ENCODE measurements at places on chromosomes 5 and 9.
A peak's percentile ranks its signal among the peaks of the same experiment; 100 is the strongest.

DNA sequence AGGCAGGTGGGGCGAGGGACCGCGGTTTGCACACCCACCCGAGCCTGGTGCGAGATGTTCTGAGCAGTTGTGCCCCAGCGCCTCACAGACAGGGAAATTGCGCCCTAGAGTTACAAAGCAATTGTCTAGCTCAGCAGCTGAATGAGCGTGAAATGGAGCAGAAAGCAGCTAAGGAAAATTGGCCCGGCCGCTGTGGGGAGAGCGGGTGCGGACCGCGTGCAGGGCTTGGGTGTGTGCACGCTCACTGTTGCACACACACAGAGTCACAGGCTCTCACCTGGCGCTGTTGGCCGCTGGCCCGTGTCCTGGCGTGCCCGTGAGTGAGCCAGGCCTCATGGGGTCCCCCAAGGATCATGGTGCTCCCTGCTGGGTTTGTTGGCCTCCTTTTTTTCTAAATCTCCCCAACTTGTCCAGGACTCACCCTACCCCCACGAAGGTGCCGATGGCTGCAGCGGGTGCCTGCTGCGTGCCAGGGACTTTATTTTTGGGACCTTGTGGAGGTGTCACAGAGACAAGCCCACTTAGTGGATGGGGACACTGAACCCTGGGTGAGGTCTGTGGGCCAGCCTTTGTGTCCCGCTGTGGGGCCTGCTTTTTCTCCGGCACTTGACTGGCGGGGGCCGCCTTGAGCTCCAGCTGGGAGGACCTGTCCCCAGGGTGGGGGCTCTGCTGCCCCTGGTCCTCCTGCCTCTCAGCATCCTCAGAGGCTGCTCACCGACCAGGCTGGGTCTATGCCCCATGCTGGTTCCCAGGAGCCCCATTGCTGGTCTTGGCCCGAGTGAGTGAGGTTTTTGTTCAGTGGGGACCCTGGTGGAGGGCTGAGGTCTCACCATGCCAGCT, 5.2 kb downstream of the RXRA start:
- peaks cover 43% of the 10 kb centered on the region for H3K4me1 ChIP-seq
- no peak for DNase-seq
- H3K27me3 ChIP-seq: no peaks in the 10 kb centered on the region
- H3K27ac ChIP-seq: no peak overlapping the region
- H3K4me3 ChIP-seq: no peak overlapping the region
- H3K36me3 ChIP-seq: peaks cover 13% of the 10 kb centered on the region

GRCh38 chr9:38043931-38044623, 24.9 kb downstream of the SHB start:
- DNase-seq: no peak
- no peaks in the 10 kb centered on the region for H3K36me3 ChIP-seq
- H3K4me1 ChIP-seq: peaks cover 46% of the 10 kb centered on the region
- no peaks in the 10 kb centered on the region for H3K27me3 ChIP-seq
- H3K27ac ChIP-seq: no peak overlapping the region
- no peak overlapping the region for H3K4me3 ChIP-seq

GRCh38 chr9:9615086-9615485, 997.7 kb downstream of the PTPRD start:
- H3K36me3 ChIP-seq: no peaks in the 10 kb centered on the region
- H3K27ac ChIP-seq: no peak overlapping the region
- H3K4me1 ChIP-seq: no peaks in the 10 kb centered on the region
- DNase-seq: no peak

GRCh38 chr5:132639706-132640130, 18.3 kb upstream of the IL13 start:
- no peaks in the 10 kb centered on the region for H3K4me1 ChIP-seq
- H3K27me3 ChIP-seq: no peaks in the 10 kb centered on the region
- no peak overlapping the region for H3K4me3 ChIP-seq
- DNase-seq: no peak
- no peak overlapping the region for H3K27ac ChIP-seq

GRCh38 chr5:61298580-61298979, 33.5 kb upstream of the ZSWIM6 start:
- peak; percentile 57 for DNase-seq
- H3K4me1 ChIP-seq: peaks cover 38% of the 10 kb centered on the region
- H3K36me3 ChIP-seq: no peaks in the 10 kb centered on the region
- H3K27ac ChIP-seq: peak overlapping the region; percentile 0

GRCh38 chr5:92468295-92468694, 1085.2 kb upstream of the ARRDC3 start:
- no peak overlapping the region for H3K27ac ChIP-seq
- no peaks in the 10 kb centered on the region for H3K27me3 ChIP-seq
- no peaks in the 10 kb centered on the region for H3K4me1 ChIP-seq

DNA sequence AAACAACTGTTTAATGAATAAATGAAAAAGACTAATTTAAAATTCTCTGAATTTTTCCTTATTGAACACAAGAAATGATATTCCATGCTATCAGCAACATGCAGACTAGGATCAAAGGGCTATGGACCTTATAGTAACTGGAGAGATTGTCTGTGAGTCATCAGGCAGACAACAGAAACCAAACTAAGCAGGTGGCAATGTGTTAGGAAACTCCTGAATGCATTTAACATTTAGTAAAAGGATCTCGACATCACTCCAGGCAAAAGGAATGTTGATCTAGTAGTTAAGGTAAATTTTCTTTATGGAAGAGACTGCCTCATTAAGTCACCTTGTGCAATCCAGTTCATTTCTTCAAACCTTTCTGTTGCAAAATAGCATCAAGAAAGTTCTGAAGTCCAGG, 58.4 kb downstream of the ARL15 start:
- H3K27me3 ChIP-seq: no peaks in the 10 kb centered on the region
- H3K4me3 ChIP-seq: no peak overlapping the region
- DNase-seq: peak; percentile 61
- H3K4me1 ChIP-seq: no peaks in the 10 kb centered on the region

- no peaks in the 10 kb centered on the region for H3K27me3 ChIP-seq
- no peaks in the 10 kb centered on the region for H3K36me3 ChIP-seq
- H3K4me3 ChIP-seq: no peak overlapping the region
- peaks cover 11% of the 10 kb centered on the region for H3K4me1 ChIP-seq
- H3K27ac ChIP-seq: no peak overlapping the region
Measured at GRCh38 chr9:98912450-98912849, 31.3 kb upstream of the COL15A1 start.

DNA sequence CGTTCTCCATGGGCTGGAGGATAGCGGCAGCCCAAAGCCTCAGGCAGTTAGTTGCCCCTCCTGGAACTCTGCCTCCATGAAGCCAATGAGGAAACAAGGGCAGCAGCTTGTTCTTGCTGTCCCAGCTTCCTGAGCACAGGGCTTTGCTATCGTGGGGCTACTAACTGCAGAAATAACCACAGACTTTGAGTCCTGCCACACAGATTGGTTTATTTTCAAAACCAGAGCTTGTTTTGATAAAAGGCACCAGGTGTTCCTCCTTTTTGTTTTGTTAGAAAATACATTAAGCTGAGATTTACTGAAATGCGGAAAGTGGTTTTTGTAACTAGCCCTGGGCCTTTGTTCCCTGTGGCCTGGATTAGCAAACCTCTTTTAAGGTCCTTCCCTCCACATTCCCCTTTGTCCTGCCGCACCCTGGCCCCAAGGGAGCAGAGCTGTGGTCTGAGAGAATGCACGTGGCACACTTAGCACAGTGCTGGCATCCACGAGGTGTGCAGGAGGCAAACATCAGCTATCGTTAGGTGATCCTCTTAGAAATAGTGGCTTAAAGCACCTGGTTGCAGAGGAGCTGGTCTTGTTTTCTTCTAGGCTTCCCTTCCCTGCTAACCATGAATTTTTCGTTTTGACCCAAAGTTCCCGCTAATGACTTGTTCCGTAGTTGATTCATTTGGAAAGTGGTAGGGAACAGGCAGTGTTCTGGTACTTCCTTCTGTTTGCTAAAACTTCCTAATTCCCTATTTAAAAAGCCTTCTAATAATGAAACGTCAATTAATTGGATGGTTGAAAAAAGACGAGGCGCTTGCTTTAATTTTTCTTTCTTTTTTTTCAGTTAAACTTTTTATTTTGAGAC, 21.5 kb downstream of the MVB12B start:
- H3K27ac ChIP-seq: peak overlapping the region; percentile 59
- H3K27me3 ChIP-seq: no peaks in the 10 kb centered on the region
- no peak for DNase-seq
- no peak overlapping the region for H3K4me3 ChIP-seq

- DNase-seq: no peak
- no peak overlapping the region for H3K27ac ChIP-seq
- no peaks in the 10 kb centered on the region for H3K36me3 ChIP-seq
- H3K27me3 ChIP-seq: peaks cover 28% of the 10 kb centered on the region
Measured at GRCh38 chr9:23287390-23287789, 538.6 kb downstream of the ELAVL2 start.

DNA sequence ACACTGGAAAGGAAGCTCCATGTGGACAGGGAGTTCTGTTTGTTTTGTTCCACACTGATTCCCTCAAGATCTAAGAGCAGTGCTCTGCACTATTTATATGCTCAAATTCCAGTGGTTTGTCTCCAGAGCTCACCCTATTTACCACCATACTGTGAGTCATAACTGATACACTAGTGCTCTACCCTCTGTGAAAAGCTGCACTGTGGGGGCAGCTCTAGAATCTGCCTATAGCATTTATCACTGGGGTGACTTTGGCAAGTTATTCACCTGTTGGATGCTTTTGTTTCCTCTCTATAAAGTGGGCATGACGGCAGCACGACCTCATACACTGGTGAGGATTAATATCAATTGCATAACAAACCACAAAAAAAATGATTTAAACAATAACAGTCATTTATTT, 307.8 kb downstream of the NR2F1-AS1 start:
- no peaks in the 10 kb centered on the region for H3K27me3 ChIP-seq
- peaks cover 8% of the 10 kb centered on the region for H3K4me1 ChIP-seq
- peak; percentile 51 for DNase-seq
- no peaks in the 10 kb centered on the region for H3K36me3 ChIP-seq
- H3K27ac ChIP-seq: no peak overlapping the region
- no peak overlapping the region for H3K4me3 ChIP-seq

- no peak for DNase-seq
- no peak overlapping the region for H3K4me3 ChIP-seq
- H3K4me1 ChIP-seq: peaks cover under 1% of the 10 kb centered on the region
- H3K27me3 ChIP-seq: peaks cover 28% of the 10 kb centered on the region
Measured at GRCh38 chr9:134852906-134853654, 27.5 kb upstream of the FCN2 start.

DNA sequence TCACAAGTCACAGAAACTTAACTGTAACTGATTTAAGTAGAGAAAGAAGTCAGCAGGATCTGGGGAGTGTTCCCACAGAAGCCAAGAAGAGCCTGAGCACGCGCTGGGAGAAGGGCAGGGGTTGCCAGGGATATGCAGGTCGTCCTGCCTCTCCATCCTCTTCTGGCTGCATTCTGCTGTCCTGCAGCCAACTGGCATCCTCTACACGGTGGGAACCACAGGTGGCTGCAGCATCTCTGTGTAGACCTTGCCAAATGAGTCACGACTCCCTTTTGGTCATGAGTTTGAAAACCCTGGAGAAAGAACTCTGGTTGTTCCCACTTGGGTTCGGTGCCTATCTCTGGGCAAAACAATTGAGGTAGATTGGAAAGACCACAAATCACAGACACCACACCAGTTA, 38.4 kb upstream of the PCA3 start:
- no peak overlapping the region for H3K27ac ChIP-seq
- no peak for DNase-seq
- H3K4me3 ChIP-seq: no peak overlapping the region

GRCh38 chr5:9419794-9420193, 126.1 kb downstream of the SEMA5A start:
- no peak overlapping the region for H3K27ac ChIP-seq
- no peak for DNase-seq
- H3K4me1 ChIP-seq: peaks cover 8% of the 10 kb centered on the region
- no peaks in the 10 kb centered on the region for H3K27me3 ChIP-seq
- no peak overlapping the region for H3K4me3 ChIP-seq

DNA sequence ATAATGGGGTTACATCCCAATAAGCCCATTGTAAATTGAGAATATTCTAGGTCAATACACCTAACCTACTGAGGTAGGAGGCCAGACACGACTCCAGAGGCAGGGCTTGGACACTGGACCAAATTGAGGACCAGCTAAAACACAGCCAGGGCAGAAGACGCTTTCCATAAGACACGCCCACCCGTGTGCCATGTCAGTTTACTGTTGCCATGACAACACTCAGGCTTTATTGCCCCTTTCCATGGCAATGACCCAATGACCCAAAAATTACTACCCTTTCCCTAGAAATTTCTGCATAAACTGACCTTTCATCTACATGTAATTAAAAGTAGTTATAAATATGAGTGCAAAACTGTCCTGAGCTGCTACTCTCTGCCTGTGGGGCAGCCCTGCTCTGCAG, 31.5 kb downstream of the SLC22A4 start:
- peaks cover 7% of the 10 kb centered on the region for H3K4me1 ChIP-seq
- H3K36me3 ChIP-seq: peaks cover 71% of the 10 kb centered on the region
- no peak for DNase-seq
- no peak overlapping the region for H3K27ac ChIP-seq
- no peak overlapping the region for H3K4me3 ChIP-seq
- no peaks in the 10 kb centered on the region for H3K27me3 ChIP-seq

DNA sequence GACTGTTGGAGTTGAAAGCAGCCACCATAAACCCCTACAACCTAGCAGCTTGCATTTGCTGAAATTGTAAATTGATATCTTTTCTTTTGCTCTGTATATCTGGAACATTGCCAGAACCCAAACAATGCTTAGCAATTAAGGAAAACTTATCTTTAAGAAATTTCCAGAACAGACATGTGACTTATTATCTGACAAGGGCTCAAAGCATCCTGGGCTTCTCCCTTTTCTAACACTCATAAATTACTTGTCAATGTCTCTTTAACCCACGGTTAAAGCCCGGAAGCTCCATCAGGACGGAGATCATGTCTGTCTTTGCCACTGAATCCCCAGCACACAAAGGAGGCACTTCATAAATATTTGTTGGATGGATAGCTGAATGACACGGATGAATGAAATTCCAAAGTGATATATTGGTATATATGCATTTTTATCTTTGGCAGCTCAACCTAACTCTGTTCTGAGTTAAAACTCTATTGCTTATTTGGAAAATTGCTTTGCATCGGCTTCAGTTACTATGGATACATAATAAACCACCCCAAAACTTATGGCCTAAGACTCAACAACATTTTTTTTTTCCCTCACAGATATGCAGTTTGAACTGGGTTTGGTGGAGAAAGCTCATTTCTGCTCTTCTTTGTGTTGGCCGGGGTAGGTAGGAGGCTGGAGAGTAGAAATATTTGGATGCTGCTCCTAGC, 103.1 kb upstream of the CLINT1 start:
- no peaks in the 10 kb centered on the region for H3K36me3 ChIP-seq
- H3K4me1 ChIP-seq: no peaks in the 10 kb centered on the region
- DNase-seq: no peak
- H3K27ac ChIP-seq: no peak overlapping the region
- H3K27me3 ChIP-seq: no peaks in the 10 kb centered on the region

- no peaks in the 10 kb centered on the region for H3K36me3 ChIP-seq
- H3K27me3 ChIP-seq: peaks cover 29% of the 10 kb centered on the region
- no peaks in the 10 kb centered on the region for H3K4me1 ChIP-seq
- H3K4me3 ChIP-seq: no peak overlapping the region
- no peak for DNase-seq
Measured at GRCh38 chr5:170202117-170202516, 30.7 kb upstream of the C5orf58 start.

GRCh38 chr5:6843821-6844220, 130.6 kb downstream of the TENT4A start:
- H3K4me1 ChIP-seq: no peaks in the 10 kb centered on the region
- no peak for DNase-seq
- no peaks in the 10 kb centered on the region for H3K36me3 ChIP-seq
- H3K27ac ChIP-seq: no peak overlapping the region

All from MCF 10A (cell line).